Umbilical cord (tissue), 2 donors: ENCODE measurements at places on chromosomes 2 and 18.
A peak's percentile ranks its signal among the peaks of the same experiment; 100 is the strongest.

- no peak for DNase-seq
These were observed 879.8 kb downstream of the SOCS6 start for GRCh38 chr18:71168557-71169145.

DNA sequence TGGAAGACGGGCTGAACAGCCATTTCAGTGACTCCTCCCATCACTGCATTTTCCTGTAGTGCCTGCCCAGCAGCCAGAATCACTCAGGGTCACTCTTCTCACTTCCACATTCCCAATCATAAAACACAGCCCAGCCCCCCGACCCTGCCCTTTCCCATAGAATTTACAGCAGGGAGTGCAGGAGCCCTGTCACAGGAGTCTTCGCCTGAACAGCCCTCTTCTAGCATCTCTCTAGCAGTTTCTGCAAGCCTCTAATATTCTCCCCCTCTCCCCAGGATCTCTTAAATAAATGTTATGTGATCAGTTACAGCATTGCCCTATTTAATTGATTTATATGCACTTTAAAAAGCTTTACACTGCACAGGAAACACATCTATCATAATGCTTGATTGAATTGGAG is 42.9 kb upstream of the KLHL29 start:
- no peak for DNase-seq

DNA sequence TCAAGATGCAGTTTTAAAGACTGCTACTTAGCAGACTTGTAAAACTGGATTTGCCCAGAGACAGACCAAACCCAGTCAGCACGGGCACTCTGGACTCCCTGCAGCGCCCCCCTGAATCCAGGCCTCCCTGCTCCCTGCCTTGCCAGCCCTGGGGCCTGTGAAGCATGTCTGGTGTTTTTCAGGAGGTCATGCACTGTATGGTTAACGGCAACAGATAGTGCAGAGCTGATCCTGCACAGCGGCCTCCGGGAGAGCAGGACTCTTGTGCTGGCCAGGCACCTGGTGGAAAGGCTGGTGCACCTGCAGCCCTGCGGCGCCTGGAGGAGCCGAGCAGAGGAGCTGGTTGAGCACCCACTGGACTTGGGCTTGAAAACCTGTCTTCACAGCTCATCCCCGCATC is 30.4 kb downstream of the HDAC4 start:
- peak; percentile 50 for DNase-seq

DNA sequence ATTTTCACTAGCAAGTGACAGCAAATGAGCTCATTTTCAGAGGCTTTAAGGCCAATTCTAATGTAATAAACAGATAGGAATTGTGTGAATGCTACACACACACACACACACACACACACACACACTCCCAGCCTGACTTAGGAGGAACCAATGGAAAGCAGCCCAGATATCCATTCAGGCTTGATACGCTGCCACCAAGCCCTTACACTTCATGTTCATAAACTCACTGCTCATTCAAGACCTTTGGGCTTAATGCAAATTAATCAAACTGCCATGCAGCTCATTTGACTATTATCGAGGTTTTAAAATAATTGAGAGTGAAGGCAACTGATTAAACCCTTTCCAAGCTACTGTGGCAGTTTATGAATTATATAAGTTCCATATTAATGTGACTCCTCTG is 298.9 kb upstream of the NCKAP5 start:
- DNase-seq = no peak

- DNase-seq = no peak
These were observed 39.8 kb downstream of the RHBDD1 start for GRCh38 chr2:226875438-226876225.

- peak; percentile 8 for DNase-seq
These were observed 307.4 kb upstream of the VWC2L start for GRCh38 chr2:214103276-214104001.
